ENCODE measurements at places on chromosomes 7 and 10.
A peak's percentile ranks its signal among the peaks of the same experiment; 100 is the strongest.

GRCh38 chr10:69387500-69387899, 29.2 kb downstream of the TACR2 start:
- DNase-seq = no peak

DNA sequence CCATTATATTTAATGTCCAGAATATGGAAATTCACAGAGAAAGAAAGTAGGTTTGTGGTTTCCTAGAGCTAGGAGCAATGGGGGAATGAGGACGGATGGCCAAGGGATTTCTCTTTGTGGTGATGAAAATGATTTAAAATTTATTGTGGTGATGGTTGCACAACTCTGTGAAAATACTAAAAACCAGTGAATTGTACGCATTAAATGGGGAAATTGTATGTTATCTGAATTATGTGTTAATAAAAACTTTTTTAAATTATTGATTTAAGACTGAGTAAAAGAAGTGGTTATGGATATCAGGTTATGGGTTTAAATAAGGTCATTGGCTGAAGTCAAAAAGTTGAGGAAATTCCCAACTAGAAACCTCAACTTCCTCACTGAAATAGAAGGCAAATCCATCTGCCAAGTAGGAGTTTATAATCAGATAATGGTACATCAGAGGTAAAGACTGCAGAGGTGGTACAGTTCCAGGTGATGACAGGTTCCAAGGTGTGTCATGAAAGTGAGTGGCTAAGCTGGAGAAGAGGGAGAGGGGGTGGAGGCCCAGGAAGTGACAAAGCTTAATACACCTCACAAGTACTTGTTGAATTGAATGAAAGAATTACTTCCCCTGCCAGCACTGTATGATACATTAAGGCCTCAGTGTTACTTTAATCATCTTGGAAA, 68.9 kb upstream of the CCDC71L start:
- DNase-seq = no peak

- no peak for DNase-seq
These were observed 32.0 kb downstream of the EEPD1 start for GRCh38 chr7:36185092-36185491.

DNA sequence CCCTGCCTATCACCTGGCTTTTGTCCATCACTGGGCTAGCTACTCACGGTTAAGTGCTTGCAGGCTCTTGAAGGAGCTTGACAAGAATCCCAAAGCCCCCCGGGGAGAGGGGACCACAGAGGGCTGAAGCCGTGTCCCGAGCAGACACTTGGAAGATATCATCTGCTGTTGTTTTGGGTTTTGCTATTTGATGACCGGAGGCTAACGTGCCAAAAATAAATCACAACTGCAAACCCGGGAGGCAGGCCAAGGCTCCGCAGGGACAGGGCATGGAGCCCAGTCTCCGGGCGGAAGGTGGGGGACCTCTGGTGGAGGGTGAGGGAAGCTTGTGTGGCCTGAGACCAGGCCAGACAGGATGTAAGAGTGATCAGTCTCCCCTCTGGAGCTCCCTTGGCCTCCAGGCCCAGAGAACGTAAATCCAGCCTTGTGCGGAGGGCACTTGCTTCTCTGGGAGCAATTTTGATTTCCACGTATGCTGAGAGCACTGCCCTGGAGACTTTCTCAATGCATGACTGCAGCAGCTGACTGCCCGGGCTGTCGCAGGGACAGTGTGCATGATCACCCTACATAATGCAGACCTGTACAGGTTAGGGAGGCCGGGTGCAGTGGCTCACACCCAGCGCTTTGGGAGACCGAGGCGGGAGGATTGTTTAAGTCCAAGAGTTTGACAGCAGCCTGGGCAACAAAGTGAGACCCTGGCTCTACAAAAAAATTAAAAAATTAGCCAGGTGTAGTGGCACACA, at the start of gene PHKG1:
Gene PHKG1 (minus strand): TSS at position 164 of the 743 bp plus-strand sequence. CDS start 4,011 bp downstream, outside the sequence.
- no peak for DNase-seq

- no peak for DNase-seq
These were observed 33.2 kb downstream of the PNPLA8 start for GRCh38 chr7:108492742-108493141.

GRCh38 chr7:106332201-106332600, 47.4 kb upstream of the NAMPT start:
- no peak for DNase-seq

- peak; percentile 14 for DNase-seq
These were observed 25.9 kb downstream of the DNAH11 start for GRCh38 chr7:21568762-21569161.

- DNase-seq = no peak
These were observed 54.3 kb downstream of the PODXL start for GRCh38 chr7:131501930-131502685.

GRCh38 chr7:30612658-30613265, 18.1 kb downstream of the GARS1 start:
- no peak for DNase-seq

- no peak for DNase-seq
These were observed 180.5 kb downstream of the PFKFB3 start for GRCh38 chr10:6383096-6383812.

- peak; percentile 43 for DNase-seq
These were observed 40.3 kb downstream of the COL17A1 start for GRCh38 chr10:104045151-104046089.

GRCh38 chr10:70132098-70133029, at the start of gene AIFM2:
AIFM2 (minus strand) TSS chr10:70132825; CDS start chr10:70124084, 8,741 bp downstream.
- DNase-seq = peak; percentile 77

- DNase-seq = no peak
These were observed 646.0 kb downstream of the KCNMA1 start for GRCh38 chr10:76991621-76992020.

GRCh38 chr7:13770305-13770704, 219.2 kb downstream of the ETV1 start:
- DNase-seq = no peak

DNA sequence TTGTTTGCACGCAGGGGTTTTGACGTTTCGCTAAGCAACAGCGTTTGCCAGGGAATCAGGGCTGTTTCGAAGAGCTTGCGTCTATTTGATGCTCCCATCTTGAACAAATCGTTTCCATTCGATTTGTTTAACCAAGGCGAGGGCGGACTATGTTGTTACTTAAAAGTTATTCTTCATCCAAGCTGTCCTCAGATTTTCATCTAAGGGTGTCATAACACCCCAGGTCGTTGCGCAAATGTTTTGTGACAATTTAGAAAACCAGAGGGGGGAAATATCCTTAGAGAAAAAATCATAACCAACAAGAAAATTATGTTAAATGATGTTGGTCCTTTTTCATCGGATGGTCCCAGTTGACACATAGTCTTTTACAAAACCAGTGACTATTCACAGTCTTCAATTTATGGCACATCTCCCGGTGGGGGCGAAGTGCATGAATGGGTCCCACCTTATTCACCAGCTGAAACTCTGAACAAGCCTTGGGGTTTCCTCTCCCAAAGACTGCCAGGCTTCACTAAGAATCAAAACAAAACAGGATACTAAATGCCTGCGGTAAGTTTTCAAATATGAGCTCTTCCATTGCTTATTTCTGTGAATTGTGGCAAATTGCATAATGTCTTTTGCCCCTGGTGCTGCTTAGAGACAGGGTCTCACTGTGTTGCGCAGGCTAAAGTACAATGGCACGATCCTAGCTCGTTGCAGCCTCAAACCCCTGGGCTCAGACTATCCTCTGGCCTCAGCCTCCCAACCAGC, 109.9 kb downstream of the REEP3 start:
- DNase-seq = no peak

- DNase-seq = no peak
These were observed 13.6 kb downstream of the CAMK2B start for GRCh38 chr7:44311561-44312495.

- no peak for DNase-seq
These were observed 10.8 kb upstream of the GPNMB start for GRCh38 chr7:23235813-23236221.

DNA sequence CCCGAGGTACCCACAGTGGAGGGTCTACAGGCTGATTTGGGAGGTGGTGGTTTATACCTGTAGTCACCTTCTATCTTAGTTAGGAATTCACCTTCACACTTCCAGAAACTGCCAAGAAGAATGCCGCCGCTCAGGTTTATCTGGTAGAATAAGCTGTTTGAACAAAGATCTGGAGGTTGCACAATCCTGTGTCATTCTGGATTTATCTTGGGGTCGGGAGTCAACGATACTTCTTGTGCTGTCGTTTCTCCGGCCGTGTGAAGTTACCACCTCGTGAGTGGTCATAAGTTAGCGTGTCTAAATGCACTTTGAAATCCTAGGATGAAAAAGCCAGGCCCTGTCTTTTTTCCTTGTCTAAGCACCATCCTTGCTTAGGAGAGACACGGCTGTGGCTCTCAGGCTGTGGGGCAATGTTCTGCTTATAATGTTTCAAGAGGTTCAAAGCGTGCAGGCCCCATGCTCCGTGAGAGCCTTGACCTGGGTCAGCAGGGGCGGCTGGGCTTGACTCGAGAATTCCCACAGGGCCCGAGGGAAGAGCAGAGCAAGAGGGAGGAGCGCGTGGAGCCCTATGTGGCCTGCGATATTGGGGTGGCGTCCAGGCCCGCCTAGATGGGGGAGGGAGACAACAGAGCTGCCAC, 35.5 kb downstream of the GRIFIN start:
- no peak for DNase-seq

- no peak for DNase-seq
These were observed 153.8 kb upstream of the HDAC9 start for GRCh38 chr7:18341756-18342155.

DNA sequence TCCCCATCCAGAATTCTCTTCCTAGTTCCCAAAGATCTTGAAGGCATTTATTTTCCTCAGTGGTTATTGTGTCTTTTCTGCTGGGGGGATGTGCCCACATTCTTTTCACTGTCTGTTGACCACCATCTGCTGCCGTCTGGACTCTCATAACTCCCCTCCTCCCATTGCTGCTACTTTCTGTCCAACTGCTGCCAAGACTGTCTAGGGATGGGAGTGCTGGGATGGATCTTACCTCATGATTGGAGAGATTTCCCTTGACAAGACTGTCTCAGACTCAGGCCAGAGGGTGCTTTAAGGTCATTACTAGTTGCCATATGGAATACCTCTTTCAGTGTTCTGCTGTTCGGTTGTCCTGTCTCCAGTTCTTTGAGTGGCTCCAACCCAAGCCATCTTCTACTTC, 141.6 kb downstream of the C1GALT1 start:
- no peak for DNase-seq

DNA sequence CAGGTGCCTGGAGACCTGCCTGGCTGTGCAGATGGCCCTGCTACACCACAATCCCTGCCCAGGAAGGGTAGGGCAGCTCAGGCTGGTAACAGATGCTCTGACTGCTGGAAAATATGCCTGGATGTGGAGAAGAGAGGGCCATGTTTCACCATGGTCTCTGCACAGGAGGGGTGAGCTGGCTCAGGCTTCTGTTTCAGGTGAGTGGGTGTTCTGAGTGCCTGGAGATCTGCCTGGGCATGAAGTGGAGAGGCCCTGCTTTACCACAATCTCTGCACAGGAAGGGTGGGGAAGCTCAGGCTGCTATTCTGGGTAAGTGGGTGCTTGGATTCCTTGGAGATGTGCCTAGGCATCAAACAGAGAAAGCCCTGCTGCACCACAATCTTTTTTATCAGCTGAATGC, 350.1 kb downstream of the KIF20B start:
- no peak for DNase-seq

DNA sequence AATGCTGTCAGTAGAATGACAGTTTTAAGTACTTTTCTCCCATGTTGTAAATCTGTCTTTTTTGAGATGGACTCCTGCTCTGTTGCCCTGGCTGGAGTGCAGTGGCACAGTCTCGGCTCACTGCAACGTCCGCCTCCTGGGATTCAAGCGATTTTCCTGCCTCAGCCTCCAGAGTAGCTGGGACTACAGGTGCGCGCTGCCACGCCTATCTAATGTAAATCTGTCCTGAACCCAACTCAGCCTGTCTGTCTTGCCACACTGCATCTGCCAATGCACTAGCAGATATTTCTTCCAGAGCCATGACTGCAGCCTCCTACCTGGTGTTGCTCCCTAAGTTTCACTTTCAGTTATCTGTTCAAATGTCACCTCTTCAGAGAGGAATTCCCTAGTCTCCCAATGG, 264.1 kb downstream of the PHF14 start:
- no peak for DNase-seq

DNA sequence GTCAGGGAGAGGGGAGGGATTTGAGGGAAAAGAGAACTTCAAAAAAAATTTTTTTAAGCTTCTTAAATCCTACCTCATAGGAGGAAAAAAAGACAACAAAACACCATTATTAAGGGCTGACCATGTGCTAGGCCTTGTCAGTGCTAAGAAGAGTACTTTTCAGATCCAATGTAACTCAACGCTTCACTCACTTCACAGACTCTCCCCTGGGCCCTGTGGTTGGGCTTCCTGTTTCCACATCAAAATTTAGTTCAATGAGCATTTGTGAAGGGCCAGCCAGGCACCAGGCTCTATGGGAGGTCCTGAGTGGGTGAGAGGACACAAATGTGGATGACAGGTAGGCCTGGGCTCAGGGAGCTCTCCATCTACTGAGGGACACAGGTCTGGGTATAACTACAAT, 249.8 kb downstream of the PTEN start:
- no peak for DNase-seq

DNA sequence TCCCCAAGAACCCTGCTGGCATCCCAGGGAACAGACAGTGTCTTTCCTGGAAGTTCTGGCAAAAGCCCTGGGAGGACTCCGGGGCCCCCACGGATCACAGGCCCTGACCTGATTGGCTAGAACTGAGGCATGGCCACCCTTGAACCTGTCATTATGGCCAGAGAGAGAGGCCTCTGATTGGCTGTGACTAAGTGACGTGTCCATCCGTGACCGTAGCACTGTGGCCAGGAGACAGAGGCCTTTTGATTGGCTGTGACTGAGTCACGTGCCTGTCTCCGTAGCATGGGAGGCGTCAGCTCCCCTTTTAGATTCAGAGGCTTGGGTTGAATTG, 163.8 kb downstream of the RGS10 start:
- DNase-seq = no peak

DNA sequence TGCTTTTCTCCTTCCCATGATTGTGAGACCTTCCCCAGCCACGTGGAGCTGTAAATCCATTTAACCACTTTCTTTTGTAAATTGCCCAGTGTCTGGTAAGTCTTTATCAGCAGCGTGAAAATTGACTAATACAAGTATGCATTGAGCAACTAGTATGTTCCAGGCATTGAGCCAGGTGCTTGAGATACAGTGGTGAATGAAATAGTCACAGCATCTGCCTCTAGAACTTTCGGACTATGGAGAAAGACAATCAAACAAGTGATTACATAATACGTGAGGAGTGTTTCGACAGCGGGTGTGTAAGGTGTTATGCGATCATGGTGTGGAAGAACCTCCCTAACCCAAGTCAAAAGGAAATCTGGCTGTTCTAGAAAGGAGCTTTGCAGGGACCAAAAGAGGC, 21.6 kb upstream of the NUP205 start:
- DNase-seq = no peak

- no peak for DNase-seq
These were observed 159.1 kb downstream of the CELF2 start for GRCh38 chr10:11176746-11177145.

DNA sequence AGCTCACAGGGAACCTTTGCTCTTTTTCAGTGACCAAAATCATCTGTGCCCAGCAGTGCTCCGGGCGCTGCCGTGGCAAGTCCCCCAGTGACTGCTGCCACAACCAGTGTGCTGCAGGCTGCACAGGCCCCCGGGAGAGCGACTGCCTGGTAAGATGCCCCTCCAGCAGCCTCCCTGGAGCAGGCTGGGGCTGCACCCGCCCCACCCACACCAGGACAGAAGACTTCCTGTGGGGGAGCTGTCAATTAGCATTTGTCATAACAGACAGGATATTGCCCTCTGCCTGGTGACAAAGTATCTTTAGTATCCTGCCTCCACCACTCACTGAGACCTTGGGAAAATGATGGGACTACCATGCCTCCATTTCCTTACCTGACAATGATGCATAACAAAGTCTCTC, 133.7 kb downstream of the EGFR start:
- DNase-seq = no peak

GRCh38 chr10:70676511-70676910, 4.2 kb downstream of the ADAMTS14 start:
- DNase-seq = no peak

GRCh38 chr7:30995536-30995935, 31.8 kb downstream of the GHRHR start:
- no peak for DNase-seq
